ENCODE measurements at places on chromosomes 3 and 15.

DNA sequence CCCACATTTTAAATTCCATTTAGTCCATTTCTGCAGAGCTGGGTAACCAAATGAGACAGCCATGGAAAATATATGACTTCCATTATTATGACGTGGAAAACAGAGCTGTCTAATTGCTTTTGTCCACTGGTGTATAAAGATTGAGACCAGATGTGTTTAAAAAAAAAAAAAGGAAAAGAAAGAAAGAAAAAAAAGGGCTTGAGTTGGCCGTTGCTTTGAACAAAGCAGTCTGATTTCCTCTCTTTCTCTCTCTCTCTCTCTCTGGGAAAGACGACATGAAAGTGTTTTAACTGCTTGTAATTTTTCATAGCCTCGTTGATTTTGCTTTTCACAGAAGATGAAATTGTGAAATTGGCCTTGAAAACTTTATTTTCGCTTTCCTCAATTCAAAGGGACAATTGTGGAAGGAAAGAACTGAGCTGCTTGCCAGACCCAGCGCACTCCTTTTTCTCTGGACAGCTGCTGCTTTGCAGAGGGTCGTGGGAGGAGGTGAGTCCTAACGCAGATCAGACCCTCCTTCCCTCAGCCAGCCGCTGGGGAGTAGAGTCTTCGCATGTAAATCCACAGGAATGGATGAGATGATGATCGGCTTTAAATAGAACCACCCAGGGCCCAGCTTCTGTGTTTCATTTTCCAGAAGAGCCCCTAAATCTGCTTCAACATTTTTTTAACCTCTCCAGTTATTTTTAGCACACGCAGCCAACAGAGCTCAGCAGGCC lies 42.8 kb upstream of the UBE2E1 start:
- no peak for DNase-seq

GRCh38 chr3:8581373-8581772 lies 63.2 kb downstream of the SSUH2 start:
- DNase-seq, result no peak

DNA sequence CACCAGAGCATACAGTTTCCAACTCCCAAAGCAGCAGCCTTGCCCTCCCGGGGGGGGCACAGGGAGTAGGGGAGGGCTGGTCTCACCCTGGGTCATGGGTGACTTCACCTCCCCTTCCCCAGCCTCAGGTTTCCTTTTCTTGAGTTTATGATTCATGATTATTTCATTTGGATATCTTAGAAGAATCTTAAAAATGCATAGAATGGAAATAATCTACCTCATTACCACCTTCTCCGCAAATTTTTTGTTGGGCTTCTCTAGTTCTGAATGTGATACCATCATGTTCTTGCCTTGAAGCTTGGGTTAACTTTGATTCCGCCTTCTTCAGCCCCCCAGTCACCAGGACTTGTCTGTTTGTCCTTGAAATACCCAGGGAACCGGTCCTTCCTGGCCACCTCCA lies 148.8 kb upstream of the ROPN1 start:
- no peak for DNase-seq

GRCh38 chr15:78642331-78642730 lies 1.3 kb upstream of the CHRNB4 start:
- DNase-seq, result no peak

GRCh38 chr3:194941360-194941955 lies 255.8 kb downstream of the FAM43A start:
- DNase-seq, result no peak

DNA sequence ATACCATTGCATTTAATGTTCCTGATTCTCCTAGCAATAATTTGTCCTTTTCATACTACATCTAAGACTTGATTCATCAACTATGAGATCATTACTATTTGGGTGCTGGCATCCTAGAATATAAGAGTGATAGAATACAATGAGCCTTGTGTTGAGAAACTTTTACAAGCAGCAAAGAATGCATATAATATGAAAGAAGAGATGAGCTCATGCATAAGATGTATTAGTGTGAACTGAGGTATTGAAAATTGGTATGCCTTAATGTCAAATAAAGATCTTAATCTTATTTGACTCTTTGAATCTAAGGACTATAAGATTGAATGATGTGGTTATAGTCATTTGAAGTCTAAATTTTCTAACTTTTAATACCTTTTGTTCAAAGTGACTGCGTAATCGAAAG lies 220.0 kb upstream of the ARHGEF26 start:
- no peak for DNase-seq

DNA sequence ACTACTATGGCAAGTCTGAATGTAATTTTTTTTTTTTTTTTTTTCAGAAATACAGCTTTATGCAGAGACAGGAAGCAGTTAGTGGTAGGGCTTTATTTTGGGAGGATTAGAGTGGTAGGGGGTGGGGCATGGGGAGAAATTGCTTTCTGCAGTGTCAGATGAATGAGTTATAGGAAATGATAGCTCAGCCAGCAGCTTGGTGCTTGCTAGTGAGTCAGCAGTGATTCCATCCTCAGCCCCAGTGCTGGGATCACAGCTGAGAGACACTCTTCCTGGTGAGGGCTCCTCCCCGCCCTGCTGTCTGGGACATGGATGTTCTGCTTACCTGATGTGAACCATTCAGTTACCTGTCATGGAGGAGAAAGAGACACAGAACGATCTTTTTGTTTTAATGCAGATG lies 39.6 kb downstream of the SEMA6D start:
- DNase-seq, result no peak

DNA sequence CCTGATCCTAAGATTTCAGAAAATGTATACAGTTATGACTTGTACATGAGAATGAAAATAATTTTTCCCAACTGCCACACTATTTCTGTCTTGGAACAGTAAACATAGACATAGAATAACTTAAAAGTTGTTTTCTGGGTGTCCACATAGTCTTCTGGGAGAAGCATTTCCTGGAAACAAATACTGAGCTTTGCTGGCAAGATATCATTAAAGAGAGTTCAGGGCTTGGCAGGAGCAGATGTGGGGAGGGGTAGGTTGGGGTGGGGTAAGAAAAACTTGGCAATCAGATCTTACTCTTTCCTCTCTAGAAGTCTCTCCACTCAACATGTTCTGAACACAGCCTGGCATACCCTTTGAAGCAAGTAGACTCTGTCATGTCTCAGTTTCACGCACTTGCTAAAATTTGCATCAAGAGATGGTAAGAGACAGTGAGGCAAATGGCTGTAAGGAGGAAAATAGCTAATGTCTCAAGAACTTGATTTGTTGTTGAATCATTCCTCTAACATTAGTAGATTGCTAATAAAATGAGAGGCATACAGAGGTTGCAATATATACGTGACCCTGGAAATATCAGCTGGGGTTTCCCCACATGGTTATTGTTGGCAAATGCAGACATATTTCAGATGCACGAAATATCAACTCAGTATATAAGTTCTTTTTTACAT lies 27.3 kb upstream of the ABI3BP start:
- DNase-seq, result no peak

DNA sequence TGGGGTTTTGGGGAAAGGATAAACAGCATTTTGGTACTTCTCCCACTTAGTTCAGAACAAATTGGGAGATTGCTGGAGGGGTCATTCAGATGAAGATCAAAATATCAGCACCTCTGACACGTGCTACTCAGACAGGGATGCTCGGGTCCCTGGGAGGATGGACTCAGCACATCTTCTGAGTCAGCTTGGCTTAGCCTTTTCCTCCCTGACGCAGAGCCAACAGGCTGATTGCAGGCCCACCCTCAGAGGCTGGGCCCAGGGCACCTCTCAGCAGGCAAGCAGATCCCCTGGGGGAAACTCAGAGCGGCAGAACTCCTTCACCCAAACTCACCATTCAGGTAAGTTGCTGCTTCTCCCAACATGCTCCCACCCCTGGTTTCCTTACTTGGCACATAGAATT lies 304.9 kb downstream of the TLE3 start:
- DNase-seq, result no peak

DNA sequence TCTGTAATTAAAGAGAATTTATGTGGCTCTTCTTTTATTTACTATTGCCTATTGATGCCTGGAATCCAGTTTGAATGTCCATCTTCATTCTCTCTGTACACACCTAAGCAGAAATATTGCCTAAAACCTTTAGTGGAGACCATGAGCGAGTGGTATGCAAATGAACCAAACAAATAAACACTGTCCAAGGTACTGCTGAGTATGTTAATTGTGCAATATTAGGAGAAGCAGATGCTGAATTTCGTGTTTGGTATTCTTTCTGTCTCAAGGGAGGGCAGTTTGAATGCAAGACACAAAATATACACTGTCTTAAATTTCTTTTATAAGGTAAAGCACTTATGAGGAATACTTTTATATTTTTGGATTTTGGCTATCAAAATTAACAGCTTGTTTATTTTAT lies 440.9 kb downstream of the RBMS3 start:
- no peak for DNase-seq

DNA sequence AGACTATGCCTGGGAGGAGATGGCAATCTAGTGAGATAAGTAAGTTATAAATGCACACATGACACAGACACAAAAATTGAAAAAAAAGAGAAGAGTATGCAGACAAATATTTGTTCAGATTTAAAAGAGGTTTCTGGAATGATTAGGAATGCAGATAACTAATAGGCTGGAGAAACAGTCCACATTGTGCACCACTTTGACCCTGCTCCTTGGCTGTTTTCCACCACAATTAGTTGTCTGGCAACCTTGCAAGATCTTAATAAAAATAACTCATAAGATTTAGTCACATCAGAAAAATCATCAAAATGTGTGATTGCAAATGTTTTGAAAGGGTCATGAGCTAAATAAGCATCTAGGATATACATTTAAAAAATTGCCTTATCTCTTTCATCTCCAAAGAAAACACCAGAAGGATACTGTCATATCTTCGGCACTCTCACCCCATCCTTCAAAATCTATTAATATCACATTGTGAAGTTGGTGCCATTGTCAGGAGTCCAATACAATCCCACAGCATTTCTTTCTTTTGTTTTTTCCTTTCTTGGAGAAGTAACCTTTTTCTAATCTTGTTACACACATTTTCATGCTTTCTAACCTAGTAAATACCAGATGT lies 153.7 kb upstream of the KCNMB2 start:
- no peak for DNase-seq

GRCh38 chr3:190970560-190970959 lies 108.1 kb upstream of the GMNC start:
- no peak for DNase-seq

GRCh38 chr3:4753073-4753691 lies 226.1 kb upstream of the BHLHE40 start:
- DNase-seq, result no peak

GRCh38 chr3:41688595-41689380 lies 273.1 kb downstream of the ULK4 start:
- no peak for DNase-seq

- DNase-seq, result no peak
Measured at GRCh38 chr15:70165716-70166284, 68.1 kb upstream of the TLE3 start.

DNA sequence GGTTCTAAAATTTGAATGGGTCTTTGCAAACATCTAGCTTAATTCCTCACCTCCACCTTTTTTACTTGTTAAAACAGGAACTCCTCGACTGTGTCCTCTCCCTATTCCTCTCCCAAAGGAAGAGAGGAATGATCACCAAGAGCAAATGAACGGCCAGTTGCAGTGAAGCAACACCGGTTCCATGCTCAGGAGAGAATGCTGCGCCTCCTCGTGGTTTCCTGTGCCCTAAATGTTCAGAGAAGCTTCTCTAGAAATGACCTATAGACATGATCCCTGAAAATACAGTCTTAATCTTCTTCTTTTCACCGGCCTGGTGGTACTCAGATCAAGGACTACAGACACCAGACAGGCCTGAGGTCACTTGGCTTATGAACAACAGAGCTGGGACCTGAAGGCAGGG lies 65.1 kb upstream of the GUCA1C start:
- DNase-seq, result no peak

Measured in stimulated activated CD4-positive, alpha-beta T cell treated with anti-CD3 and anti-CD28 coated beads, Interleukin-2, amount 100 ng/mL, for 24 hours (primary cell).